Fibroblast of skin of right biceps (primary cell): ENCODE measurements at places on chromosomes 12 and 14.

GRCh38 chr14:99300190-99300589, 28.2 kb upstream of the BCL11B start:
- DNase-seq, result no peak

- no peak for DNase-seq
Observed at GRCh38 chr12:80939231-80939950, 1.7 kb upstream of the LIN7A start.

DNA sequence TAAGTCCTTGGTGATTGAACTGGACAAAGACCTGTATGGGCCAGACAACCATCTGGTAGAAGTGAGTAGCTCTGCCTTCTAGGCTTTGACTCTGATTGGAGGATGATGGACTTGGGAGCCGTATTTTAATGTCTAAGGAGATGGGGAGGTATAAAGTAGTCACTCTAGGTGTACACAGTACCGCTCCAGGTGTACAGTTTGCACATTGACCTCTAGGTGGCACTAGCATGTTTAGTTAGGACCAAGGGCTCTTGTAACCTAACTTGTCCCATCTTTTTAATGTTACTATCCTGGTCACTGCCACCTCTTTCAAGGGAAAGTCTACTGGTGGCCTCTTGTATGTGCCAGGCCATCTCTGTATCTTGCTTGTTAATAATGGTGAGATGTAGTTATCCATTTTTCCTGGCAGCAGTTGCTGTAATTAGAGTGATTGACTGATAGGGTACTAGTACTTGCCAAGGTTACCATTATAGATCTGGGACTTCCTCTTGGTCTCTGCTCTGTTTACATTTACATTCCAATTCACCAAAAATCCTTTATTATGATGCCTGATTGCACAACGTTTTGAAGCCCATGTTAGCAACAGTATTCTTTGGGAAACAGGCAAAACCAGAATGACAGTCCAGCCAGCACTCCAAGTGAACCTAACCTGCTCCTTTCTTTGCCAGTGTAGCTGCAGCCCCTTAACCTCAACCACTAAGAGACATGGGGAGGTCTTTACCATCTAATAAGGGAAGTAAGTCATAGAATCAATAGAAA, 3.6 kb downstream of the SMARCD1 start:
- peak; percentile 50 for DNase-seq

DNA sequence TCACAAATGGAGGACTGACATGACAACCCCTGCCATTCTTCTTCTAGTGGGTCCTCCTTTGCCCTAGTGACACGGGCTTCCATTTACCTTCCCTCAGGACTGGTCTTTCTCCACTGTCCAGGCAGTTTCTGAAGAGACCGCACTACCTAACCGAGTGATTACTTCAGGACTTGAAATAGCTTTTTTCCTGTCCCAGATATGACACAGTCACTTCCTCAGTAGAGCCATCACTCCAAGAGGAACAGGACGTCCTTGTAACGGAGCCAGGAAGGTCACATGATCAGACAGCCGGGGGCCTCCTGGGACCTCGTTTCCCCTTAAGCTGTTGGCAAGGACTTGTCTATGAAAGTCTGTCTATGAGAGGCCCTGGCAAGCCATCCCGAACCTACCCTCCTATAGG, 62.3 kb downstream of the FOS start:
- DNase-seq, result peak; percentile 16

DNA sequence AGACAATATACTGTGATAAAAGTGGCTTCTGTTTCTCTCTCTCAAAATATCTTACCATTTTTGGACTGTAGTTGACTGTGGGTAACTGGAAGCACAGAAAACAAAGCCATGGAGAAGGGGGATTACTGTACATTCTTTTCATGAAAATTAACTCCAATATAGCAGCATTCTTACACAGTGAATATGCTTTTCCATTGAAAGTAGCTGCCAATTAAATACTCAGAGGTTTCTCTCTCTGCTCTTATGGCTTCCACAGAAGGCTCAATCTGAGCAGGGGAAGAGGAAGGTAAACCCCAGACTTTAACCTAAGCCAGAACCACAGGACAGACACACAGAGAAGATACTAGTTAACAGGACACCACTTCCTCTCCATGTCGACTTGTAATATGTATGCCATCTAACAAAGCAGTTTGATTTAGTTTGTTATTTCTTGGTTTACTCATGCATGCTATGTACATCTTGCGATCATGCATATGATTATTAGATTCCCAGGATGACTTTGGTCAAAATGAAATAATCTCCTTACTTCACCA, 150.2 kb downstream of the SSPN start:
- DNase-seq, result peak; percentile 43

GRCh38 chr14:23121361-23121771, 2.3 kb upstream of the CEBPE start:
- peak; percentile 19 for DNase-seq
